NCI-H1930 (cell line): ENCODE measurements at places on chromosomes 4 and X.

GRCh38 chr4:41746025-41746439 lies 2.5 kb downstream of the PHOX2B start:
- DNase-seq: no peak

GRCh38 chr4:26213317-26213716 lies 107.5 kb upstream of the RBPJ start:
- no peak for DNase-seq

DNA sequence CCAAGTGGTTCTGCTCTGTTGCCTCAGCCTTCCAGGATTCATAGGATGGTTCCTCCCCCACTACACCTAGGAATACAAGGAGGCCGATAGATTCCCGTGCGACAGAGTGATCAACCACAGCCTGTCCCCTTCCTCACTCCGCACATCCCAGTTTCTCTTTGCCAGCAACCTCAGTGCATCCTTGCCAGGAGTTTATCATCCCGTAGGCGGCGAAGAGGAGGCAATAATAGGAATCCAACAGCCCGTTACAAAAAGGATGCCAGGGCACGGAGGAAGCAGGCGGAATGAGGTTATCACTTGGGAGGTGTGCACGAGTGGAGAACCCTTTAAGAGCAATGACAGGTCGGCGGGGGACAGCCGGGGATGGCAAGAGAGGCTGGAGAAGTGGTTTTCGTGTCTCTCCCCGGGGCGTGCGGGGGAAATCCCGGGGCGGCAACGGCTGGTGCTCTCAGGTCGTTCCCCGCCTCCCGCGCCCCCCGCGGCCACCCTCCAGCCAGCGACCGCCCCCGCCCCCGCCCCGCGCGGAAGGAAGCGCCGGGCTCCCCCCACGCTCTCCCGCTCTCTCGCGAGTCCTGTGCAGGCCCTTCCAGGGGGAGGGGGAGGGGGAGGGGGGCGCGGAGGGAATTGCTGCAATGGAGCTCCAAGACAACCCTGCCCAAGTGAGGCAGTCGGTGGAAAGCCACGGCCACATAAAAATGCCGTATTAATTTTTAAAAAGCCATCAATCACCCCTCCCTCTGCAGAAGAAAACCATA lies 1.6 kb downstream of the PPP3CA start:
- peak; percentile 31 for DNase-seq

GRCh38 chrX:78603908-78604307 lies 55.2 kb downstream of the RTL3 start:
- no peak for DNase-seq

GRCh38 chr4:101294597-101294996 lies 52.7 kb downstream of the PPP3CA start:
- DNase-seq: no peak

DNA sequence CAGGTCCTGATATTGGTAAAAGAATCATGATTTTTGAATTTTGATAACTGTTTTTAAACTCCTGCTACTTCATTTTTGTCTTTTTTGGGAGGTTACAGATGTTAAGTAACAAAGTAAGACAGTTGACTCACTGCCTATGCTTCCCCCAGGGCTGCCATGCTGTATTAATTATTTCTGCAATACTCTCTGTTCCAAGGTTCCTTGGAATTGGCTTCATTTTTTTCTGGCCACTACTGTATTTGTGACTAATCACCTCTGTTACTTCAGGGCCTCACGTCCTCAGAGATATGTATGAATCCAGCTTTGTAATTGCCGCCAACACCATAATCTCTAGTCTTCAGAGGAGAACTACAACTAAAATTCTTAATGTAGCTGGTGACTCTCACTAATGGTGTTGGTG lies 1729.3 kb downstream of the C4orf33 start:
- no peak for DNase-seq

DNA sequence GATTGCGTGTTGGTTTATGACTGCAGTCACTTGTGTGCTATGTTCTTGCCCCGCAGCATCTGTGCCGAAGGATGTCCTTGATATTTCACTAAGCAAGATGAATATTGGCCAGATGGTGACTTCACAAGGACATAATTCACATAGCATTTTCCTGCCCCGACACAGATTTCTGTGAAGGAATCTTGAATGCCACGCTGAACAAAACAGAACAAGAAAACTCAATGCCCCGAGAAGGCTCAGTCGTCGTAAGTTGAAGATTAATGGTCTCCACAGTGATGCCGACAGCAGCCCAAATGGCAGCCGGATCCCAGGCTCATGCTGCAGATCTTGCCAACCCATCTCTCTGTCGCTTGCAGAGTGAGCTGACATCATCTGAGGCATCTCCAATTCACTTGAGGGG lies 145.9 kb downstream of the CPEB2 start:
- peak; percentile 9 for DNase-seq

DNA sequence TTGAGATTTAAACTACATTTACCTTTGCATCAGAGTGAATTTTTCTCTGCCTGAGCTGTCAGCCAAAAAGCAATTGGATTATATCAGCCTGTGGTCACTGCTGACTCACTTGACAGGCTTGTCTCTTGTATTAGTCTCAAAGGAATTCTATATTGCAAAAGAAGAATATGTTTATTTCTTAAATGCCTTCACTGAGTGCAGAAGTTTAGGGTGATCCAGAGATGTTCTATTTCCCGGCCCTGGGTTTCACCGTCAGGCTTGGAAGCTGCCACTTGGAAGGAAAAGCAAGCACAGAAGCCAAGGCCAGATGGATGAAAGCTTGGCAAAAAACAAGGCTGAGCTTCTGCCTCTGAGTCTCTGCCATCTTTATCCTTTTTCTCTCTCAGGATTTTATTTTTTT lies 80.9 kb downstream of the FAM114A1 start:
- DNase-seq: no peak

DNA sequence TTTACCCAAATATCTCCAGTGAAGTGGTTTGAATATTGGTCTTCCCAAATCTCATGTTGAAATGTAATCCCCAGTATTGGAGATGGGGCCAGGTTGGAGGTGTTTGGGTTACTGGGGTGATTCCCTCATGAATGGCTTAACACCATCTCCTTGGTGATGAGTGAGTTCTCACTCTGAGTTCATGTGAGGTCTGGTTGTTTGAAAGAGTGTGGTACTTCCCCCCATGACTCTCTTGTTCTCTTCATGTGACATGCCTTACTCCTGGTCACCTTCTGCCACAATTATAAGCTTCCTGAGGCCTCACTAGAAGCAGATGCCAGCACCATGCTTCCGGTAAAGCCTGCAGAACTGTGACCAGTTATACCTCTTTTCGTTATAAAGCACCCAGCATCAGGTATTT lies 32.9 kb upstream of the OTUD4 start:
- DNase-seq: no peak

DNA sequence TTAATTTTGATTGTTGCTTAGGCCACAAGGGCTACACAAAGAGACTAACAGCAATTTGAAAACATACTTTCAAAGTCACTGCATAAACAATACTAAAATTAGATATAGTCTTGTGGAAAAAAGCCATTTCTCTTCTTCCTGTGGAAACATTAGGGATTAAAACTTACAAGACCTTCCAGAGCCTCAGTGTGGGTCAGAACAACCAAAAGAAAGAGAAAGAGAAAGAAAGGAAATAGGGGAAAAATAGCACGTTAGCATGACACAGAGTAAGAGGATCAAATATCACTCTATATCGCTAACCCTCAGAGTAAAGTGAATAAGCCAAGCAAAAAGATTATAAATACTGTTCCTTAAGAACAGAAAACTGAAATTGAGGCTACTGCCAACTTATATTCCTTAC lies 127.8 kb upstream of the DIAPH2 start:
- no peak for DNase-seq

DNA sequence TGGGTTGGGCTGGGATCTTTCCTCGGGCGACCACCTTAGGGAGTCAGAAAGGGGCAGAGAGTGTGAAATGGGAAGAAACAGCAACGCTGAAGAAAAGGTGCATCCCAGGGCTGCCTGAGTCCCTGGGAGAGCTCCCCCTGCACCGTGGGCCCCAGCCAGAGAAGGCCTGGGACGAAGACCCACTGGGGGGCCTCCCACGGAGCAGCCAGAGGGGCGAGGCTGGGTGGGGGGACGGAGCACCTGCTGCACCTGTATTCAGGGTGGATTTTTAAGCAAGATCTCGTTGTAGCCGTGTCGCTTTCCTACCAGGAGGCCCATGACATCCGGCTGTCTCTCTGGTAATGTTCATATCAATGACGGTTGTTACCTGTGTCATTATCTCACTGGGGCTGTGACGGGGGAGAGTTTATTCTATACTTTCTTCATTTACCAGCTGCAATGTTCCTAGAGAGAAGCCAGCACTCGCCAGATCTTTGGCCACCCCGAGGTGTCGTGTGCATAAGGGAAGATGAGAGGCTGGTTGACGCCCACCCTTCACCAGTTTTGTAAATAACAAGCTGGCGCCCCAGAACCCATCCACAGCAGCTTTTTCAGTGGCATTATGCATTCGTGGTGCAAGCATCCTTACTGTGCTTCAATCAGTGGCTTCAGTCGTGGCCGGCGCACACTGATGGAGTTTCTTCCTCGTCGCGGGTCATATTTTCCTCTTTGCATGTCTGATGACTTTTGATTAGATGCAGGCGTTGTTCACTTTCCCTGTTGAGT lies 5.6 kb upstream of the PCGF3 start:
- DNase-seq: no peak

- no peak for DNase-seq
Observed at GRCh38 chr4:143025081-143025704, 159.5 kb upstream of the USP38 start.

DNA sequence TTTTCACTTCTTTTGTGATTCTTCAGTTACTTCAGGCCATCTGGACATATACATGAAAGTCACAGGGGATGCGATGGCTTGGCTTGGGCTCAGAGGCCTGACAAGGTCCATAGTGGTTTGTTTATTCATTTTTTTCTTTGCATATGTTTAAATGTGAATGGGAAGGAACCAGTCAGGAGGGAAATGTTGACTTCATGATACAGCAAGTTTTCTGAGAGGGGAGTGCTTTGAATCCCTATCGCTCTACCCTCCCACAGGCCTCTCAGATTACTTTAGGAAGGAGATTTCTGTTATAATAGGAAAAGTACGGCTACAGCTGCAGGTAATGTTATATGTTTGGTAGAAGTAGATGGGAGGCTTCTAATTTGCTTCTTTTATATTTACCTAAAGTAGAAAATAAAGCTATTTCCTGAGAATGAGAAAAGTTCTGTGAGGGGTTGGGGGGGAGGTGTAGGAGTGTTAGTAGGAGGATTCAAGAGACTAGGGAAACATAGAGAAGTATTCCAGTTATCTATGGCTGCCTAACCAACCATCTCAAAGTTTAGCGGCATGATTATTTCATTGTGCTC lies 322.9 kb downstream of the RAPGEF2 start:
- DNase-seq: no peak

- DNase-seq: no peak
Observed at GRCh38 chr4:113189546-113189945, 140.1 kb downstream of the ANK2 start.

DNA sequence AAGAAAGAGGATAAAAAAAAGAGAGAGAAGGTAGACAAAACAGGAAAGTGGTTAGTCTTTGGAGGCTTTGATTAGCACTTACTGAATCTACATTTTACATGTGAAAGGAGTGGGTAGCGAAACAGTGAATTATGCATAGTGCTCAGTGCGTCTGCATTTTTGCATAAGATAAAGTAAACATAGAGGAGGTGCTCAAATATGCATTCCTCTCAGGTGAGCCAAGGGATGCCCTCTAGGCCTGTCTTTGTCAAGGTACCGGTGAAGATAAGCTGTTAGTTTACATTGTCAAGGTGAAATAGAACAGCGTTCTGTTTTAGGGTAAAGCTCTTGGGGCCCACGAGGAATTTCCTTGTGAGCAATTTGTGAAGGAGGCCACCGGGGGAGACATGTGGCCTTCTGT lies 260.6 kb downstream of the TRIML1 start:
- no peak for DNase-seq

DNA sequence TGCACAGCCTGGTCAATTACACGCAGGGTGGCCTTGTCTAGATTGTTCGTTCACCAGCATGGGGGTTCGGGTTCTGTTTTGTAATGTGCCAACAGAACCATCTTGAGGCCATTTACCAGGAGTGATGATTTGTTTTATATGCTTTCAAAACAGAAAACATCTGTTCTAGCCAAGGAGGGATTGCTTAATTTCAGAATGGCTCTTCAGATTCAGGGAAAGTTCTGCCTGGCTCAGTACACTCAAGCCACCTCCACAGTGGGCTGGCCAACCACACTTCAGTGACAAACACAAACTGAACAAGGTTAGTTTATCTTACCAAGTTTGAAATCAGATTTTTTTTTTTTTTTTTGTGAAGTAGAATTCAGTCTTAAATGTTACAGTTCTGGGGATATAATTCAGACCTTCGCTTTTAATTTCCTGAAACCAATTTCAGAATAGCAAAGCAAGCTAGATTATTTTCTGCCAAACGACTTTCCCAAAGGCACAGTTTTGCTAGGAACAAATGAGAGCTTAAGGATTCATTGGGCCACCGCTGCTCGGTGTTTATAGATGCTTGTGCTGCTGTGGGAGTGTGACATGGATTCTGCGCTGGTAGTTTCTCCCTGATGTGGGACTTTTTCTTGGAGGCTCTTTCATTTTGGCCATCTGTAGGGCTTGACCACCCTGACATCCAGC lies 23.4 kb downstream of the SMS start:
- no peak for DNase-seq

DNA sequence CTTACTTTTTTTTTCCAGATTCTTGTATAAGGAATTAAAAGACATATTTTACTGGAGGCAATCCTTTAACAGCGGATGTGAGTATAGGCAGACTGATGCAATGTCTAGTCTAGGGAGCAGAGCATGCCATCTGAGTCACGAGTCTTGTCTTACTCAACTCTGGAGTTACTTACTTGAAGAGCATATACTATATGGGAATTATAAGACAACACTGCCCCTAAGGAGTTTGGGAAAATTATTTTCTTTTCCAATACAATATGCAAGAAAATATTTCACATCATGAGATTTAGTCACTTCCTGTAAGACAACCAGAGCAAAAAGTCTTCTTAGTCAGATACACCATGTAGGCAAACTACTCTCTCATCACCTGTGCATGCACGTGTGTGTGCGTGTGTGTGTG lies 537.3 kb upstream of the FTHL17 start:
- no peak for DNase-seq

DNA sequence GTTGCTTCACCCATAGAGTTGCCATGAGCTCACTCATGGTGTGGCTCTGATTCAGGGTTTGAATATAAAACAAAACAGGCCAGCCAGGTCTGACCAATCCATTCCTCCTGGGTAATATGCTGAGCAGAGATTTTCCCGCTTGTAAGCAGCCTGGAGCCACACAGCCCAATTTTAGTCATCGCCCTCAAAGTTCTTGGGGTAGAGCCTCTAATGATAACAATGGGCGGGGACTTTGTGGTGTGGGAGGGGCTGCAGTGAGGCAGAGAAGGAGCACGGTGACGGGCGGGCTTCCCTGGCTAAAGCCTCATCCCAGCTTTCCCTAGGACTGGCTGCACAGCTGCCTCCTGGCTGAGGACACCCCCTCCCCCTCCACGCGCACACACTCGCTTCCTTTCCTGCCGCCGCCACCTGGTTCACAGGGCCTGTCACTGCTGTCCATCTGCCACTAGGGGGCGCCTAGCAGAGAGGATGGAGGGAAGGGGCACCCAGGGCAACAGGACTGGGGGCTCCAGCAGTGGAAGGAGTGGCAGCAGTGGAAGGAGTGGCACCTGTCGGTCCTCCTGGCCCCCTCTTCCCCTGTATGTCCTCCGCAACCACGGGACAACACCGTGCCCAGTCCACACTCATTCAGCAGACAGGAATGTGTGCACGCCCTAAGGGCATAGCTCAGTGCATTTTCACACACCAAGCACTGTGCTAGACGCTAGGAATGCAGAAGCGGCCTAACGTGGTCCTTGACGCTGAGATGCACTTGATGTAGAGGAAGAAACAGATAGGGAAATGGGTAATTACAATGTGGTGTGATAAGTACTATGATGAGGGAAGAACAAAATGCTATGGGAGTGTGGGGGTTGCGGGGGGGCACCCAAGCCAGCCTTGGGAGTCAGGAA lies 26.8 kb downstream of the PRPS1 start:
- no peak for DNase-seq
